Naive B cell (primary cell): ENCODE measurements at places on chromosomes 1 and 21.

GRCh38 chr1:211775170-211775569 lies 55.4 kb downstream of the LPGAT1 start:
- no peak for DNase-seq

GRCh38 chr1:84152649-84153056 lies 8.6 kb downstream of the PRKACB start:
- no peak for DNase-seq

- no peak for DNase-seq
Observed at GRCh38 chr1:212110617-212111016, 75.1 kb downstream of the DTL start.

DNA sequence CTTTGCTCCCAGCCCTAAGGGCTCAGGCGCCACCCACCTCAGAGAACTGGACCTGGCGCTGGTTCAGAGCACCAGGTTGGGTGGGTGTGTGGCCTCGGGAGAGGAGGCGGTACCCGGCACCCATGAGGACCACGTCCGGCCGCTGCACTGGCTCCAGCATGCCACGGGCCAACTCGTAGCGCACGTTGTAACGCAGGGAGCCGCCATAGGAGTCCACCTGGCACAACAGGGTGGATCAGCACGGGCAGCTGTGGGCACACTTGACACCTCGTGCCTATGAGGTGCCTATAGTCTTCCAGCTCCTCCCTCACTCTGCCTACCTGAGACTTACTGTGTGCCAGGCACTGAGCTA lies 56.5 kb downstream of the HSPG2 start:
- DNase-seq = no peak
